ENCODE measurements at places on chromosomes 3 and 15.

DNA sequence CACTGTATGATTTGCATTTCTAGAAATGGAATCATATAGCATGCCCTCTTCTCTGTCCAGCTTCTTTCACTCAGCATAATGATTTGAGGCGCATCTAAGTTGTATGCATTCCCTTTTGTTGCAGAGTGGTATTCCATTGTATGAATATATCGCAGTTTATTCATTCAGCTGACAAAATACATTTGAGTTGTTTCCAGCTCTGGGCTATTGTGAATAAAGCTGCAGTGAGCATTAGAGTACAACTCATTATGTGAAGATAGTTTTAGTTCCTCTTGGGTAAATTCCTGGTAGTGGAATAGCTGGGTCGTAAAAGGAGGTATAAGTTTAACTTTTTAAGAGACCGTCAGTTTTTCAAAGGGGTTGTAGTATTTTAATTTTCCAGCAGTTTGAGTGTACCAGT, 38.5 kb upstream of the POLR2M start:
- DNase-seq = no peak

- no peak for DNase-seq
Measured at GRCh38 chr3:45781841-45782240, 14.5 kb downstream of the SLC6A20 start.

DNA sequence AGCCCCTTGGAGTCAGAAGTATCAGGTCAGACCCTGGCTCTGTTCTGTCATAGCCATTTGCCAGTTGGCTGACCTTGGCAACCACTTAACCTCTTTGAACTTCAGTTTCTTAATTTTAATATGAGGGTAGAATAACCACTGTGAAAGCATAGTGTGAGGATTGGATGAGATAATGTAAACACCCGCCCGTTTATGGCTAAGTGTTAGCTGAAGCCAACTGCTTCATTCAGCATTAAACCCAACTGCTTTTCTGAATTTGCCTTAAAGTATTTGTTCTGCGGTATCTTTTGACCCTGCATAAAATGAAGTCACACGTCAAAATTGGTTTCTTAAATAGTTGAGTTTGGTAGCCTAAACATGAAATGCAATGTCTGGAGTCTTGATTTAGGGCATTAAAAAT, 121.5 kb upstream of the ABHD17C start:
- DNase-seq = no peak

- DNase-seq = no peak
Measured at GRCh38 chr3:52554026-52554755, 17.8 kb downstream of the UQCC5 start.
